NCI-H1092 treated with DMSO at 0.1 percent for 48 hours (cell line): ENCODE measurements at places on chromosomes 13 and 19.

DNA sequence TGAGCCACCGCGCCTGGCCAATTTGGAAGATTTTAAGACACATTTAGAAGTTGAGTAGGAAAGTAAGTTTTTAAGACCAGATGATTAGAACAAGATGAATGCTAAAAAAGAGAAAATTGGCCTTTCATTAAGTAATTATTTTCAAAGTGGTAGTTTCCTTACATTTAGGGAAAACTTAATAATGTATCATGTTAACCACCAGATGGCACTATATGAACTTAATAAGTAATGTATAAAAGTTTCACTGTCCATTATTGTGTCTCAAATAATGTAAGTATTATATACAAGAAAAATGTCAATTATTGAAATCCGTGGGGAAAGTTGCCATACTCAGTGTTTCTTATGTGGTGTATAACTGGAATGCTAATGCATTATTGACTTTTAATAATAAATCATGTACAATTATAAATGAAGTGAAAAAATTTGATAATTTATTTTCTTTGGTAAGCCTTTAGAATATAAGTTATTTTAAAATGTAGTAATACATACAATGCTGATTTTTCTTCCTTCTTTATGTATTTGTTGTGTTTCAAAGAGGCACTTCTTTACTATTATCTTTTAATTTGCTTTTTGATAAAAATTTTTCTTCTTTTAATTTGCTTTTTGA lies 29.2 kb downstream of the COG6 start:
- DNase-seq: no peak

GRCh38 chr13:35472323-35472881 lies 4.1 kb downstream of the MAB21L1 start:
- no peak for DNase-seq

DNA sequence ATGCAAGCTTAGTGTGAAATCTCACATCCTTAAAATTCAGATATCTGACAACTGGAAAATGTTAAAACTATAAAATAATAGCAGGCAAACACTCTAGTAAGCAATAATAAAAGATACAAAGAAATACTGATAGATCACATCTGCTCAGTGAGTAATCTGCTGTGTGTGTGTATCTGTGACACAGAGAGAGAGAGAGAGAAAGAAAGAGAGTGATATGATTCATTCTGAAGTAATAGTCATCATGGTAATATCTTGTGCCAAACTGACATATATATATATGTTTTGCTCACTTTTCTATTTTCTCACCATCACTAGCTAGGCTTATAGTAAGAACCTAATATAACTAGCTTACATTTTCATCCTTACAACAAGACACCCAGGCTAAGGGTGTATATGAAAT lies 288.0 kb upstream of the SLITRK6 start:
- no peak for DNase-seq

GRCh38 chr19:53865918-53866864 lies 1.5 kb upstream of the MYADM start:
- no peak for DNase-seq
